ENCODE measurements at places on chromosomes 16 and 17.

DNA sequence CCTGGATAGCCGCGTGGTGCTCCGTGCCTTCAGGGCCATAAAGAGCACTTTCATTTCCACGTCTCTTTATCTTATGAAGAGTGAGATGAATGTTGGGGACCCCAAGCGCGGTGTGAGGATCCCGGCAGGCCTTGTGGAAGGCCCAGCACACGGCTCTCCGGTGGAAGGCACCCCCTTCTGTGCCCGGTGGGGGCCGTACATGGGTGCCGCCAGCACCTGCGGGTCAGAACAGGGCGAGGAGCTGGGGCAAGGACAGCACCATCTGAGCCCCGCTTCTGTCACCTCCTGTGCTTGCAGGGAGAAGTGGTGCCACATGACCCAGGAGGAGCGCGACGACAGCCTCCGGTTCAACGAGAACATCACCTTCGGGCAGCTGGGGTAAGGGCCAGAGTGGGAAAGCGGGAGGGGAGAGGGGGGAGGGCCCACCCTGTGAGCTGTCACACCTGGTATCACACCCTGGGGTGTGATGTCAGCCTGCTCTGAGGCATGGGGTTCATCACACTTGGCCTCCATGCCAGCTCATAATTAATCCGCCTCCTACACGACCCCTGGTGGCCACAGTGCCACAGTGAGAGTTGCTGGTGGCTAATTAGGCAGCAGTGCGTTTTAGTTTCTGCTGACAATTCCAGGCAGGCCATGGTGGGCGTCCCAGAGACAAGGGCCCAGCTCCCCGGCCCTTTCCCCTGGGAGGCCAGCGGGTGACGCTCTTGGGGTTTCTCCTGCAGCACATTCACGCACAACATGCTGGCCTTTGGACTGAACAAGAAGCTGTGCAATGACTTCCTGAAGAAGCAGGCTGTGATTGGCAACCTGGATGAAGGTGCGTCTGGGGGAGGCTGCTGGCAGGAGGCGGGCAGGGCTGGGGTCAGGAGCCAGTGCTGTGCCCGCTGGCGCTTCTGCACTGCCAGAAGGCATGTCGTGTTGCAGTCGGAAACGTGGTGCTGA lies 25.7 kb downstream of the CIBAR2 start:
- peak; percentile 48 for DNase-seq

- DNase-seq: peak; percentile 95
Measured at GRCh38 chr17:50604513-50604912, 30.2 kb upstream of the ABCC3 start.

DNA sequence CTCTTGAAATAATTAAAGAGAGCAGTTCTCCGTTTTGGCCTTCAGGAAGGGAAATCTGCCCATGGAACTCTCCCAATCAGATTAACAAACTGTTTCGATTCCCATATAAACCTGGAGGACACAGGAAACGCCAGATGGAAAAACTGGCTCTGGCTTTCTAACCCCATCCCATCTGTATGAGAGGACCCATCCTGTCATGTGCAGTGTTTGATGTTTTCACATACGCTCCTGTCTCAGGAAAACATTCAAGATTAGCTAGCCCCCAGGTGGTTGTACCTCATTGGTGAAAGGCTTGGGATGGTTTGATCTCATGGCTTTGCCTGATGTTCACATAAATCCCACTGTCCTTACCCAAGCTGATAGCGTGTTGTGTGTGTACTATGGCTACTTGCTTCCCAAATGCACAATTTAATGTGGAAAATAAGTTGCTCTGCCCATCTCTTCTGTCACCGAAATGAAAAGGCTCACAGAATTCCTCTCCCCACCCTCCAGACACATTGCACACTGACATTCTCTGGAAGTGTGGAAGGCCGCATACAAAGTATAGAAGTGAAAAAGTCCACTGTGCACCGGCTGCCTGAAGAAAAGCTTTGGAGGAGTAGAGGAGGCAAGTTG lies 18.2 kb upstream of the ERN1 start:
- no peak for DNase-seq

- DNase-seq: peak; percentile 51
Measured at GRCh38 chr17:68457168-68457538, at the start of gene WIPI1. TSS of gene WIPI1 (minus strand) at chr17:68457496. CDS start at chr17:68457421, 75 bp downstream.

DNA sequence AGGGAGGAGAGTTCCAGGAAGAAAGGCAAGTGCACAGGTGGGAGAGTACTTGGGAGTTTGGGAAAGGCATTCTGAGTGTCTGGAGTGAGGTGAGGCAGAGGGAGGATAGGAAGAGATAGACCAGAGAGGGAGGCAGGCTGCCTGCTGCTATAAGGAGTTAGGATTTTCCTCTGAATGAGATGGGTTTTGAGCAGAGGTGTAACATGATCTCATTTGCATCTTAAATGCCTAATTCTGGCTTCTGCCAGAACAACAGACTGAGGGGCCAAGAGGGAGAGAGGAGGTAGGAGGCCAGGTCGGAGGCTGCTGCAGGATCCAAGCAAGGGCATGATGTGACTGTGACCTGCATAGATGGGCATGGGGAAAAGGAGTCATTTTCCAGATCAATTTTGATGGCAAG lies 31.5 kb upstream of the IRX6 start:
- no peak for DNase-seq

GRCh38 chr16:1158456-1159324 lies 5.8 kb downstream of the CACNA1H start:
- no peak for DNase-seq

GRCh38 chr17:55421179-55421934 lies at the start of gene MMD:
TSS of gene MMD (minus strand) at chr17:55421835. CDS start at chr17:55421695, 140 bp downstream.
- no peak for DNase-seq

GRCh38 chr16:53612003-53612402 lies 91.7 kb downstream of the RPGRIP1L start:
- no peak for DNase-seq

- DNase-seq: no peak
Measured at GRCh38 chr17:82253179-82253544, 20.3 kb downstream of the CSNK1D start.

DNA sequence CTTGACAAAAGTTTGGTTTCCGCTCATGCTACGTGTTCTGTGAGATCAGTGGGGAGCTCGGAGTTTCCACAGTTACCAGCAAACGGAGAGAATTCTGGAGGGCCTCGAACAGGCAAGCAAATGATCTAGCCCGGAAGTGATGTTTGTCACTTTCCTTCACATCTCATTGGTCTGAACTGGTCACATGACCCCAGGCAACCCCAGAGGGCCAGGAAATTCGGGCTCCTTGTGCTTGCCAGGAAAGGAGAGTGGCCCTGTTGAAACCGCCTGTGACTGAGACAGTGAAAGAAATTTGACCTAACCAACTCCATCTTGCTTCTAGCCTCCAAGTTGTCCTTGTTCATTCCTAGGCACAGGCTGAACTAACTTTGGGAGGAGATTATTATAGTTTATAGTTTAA lies 23.0 kb downstream of the SPPL2C start:
- no peak for DNase-seq

GRCh38 chr16:17235147-17235815 lies 235.5 kb downstream of the XYLT1 start:
- DNase-seq: no peak

DNA sequence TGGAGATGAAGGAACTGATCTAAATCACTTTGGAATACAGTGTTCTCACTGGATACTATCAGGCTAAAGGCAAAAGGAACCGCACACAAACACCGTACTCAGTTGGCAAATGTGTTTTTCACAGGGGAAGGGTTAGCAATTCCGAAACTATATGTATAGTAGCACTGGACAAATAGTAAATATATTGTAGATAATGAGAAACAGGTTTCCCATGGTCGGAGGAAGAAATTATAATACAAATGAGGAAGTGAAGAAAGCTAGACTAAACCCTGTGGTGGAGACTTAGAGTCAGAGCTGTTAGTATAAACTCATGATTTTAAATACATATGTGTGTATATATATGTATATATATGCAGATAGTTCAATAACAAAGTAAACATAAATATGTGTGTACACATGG lies 414.1 kb upstream of the SALL1 start:
- no peak for DNase-seq

DNA sequence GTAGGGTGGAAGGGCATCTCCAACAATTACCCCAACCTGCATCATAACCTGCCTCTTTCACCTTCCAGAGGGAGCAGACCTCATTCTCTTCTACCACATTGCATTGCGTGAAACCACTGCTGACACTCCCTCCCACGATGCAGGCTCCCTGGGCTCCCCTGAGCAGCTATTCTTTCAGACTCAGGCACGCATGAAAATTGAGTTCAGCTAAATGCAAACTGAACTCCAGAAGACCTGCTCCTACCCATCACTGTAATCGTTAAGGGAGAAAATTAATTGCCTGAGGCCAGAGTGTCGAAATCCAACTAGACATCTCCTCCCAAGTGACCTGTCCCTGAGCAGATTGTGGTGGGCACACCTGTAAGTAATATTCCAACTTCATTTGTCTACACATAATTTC lies 186.0 kb downstream of the GRIN2A start:
- no peak for DNase-seq

DNA sequence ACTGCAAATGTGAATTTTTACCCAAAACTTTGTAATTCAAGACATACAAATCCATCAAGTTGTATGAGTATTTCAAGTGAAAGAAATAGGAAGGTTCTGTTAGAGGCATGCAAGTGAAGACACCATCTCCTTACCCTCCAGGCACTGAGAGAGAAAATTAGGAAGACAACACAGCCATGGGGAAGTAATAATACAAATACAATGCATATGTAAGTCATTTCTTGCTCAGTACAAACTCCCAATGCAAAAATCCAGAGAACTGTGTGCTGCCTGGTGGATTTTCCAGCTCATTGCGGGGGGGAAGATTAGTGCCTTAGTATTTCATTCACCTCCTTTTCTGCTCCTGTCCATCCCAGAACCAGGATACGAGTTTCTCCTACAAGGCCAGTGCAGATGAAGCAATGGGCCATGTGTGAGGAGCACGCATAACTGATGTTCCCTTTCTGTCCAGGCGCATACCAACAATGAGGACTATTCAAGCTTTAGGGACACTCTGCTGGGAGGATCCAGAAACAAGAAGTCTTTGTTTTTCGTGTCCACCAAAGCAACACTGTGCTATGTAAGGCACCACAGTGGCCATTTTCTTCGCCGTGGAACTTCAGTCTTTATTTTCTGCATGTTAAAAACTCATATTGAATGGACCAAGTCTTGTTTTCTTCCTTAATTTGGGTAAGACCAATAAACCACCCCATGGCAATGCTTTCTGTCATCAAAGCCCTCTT lies 143.7 kb upstream of the RCVRN start:
- no peak for DNase-seq

GRCh38 chr17:74757502-74757901 lies 9.1 kb downstream of the NHERF1 start:
- DNase-seq: no peak
